ENCODE measurements at places on chromosomes 1 and 21.
A peak's percentile ranks its signal among the peaks of the same experiment; 100 is the strongest.

DNA sequence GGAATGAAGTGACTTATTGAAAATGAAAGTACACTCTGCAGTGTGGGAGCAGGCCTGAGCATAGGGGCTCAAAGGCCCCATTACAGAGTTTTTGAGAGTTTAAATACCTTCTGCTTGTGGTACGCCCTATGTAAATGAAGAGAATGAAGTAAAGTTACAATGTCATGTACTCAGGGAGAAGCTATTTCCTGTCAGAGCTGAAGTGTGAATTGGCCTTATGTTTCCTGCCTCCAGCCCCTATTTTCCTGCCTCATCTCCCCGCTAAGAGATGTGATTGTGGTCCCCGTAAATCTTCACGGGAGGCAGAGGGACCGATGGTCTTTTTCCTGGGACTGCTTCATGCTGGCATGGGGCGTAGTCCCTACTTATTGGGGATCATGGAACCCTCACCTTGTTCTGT lies 2.5 kb upstream of the ZNF683 start:
- no peak for DNase-seq

DNA sequence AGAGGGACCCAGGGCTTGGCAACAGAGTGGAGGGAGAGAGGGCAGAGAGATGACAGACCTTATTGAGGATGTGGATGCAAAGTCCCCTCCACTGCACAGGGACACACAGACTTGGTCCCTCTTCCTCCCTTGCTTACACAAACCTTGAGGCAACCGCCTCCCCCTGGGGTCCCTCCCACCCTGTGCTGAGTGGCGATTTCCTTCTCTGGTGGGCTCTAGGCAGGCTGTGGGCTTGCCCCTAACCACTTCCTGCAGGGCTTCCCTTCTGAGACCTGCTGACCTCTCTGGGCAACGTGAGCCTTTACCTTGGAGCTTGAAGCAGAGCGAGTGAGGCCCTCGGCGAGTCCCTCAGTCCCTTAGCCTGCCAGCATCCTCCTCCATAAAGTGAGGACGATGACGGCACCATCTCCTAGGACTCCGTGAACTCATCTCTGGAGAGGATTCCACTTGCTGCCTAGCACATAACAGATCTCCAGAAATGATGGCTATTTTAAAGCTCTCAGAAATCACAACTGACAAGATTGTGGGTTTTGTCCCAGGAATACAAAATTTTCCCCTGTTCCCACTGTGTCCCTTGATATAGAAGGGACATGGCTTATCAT lies 25.0 kb downstream of the KIAA1614 start:
- DNase-seq, result no peak

DNA sequence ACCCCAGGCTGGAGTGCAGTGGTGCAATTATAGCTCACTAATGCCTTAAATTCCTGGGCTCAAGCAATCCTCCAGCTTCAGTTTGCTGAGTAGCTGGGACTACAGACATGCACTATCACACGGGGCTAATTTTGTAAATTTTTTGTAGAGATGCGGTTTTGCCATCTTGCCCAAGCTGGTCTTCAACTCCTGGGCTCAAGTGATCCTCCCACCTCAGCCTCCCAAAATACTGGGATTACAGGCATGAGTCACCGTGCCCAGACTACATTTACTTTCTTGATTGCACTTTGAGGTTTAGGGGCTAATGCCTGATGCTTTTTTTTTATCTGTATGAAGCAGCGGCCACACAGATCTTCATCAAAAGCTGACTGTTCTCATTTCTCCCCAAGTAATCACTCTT lies 124.6 kb downstream of the KIF26B start:
- no peak for DNase-seq

DNA sequence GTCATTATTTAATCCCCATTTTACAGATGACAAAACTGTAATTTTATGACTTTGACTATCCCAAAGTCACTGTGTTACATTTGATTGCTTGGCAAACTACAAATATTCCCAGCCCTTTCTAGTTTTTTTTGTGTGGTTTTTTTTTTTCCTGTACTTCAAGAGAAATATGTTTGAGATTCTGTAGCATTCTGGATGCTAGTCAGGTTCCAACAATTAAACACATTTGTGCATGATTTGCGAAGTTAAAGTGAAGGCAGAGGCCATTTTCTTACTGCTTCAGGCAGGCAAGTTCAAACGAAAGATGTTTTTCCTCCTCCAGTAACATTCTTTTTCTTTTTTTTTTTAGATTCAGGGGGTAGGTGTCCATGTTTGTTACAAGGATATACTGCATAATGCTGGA lies 107.9 kb upstream of the SERTAD4 start:
- DNase-seq, result no peak

GRCh38 chr1:44242746-44243145 lies 29.5 kb downstream of the DMAP1 start:
- no peak for DNase-seq

GRCh38 chr1:20978413-20978812 lies 191.3 kb upstream of the HP1BP3 start:
- DNase-seq, result no peak

DNA sequence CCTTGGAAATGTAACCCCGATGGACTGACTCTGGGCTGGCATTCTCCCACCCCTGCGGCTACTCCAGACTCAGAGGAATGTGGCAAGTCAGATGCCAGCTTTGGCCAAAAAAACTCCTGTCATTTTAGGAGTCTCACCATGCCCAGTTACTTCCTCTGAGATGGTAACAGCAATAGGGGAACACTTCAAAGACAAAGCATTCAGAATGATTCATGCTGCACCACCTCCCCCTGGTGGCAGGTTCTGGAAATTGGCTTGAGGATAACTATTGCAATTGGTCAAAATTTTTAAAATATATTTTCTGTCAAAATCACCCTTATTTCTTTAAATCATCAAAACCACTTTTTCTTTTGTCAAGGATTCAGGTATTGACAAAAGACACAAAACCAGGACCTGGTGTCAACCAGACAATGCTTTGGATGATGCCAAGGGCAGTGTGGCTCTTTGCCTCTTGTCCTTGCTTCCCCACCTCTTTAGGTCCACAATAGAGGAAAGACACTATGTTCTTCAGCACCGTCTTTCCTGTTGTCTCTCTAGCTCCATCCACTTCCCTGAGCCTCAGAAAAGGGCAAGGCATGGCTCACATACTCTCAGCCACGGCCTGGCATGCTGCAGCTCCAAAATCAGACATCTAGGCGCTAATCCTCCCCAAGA lies 9.9 kb upstream of the CDCA8 start:
- peak; percentile 1 for DNase-seq

- no peak for DNase-seq
These were observed 45.1 kb downstream of the SLC2A1 start for GRCh38 chr1:42913426-42914091.

DNA sequence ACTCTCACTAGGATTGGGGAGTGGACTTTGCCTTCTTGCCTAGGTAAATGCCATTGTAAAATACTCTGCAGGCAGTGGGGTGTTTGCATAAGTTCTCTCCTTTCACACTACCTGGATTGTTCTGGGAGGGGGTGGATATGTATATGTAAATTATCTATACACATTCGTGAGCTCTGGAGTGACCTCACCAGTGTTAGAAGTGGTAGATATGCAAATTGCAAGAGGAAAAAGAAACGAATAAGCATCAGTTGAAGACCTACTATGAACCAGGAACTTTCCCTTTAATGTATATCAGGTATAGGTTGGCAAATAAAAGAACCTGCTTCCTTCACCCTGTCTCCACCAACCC lies 1.5 kb upstream of the ARHGEF11 start:
- no peak for DNase-seq

- DNase-seq, result peak; percentile 18
These were observed 28.9 kb downstream of the VANGL1 start for GRCh38 chr1:115670476-115671175.

GRCh38 chr1:161044535-161044907 lies 1.3 kb downstream of the USF1 start:
- DNase-seq, result no peak

DNA sequence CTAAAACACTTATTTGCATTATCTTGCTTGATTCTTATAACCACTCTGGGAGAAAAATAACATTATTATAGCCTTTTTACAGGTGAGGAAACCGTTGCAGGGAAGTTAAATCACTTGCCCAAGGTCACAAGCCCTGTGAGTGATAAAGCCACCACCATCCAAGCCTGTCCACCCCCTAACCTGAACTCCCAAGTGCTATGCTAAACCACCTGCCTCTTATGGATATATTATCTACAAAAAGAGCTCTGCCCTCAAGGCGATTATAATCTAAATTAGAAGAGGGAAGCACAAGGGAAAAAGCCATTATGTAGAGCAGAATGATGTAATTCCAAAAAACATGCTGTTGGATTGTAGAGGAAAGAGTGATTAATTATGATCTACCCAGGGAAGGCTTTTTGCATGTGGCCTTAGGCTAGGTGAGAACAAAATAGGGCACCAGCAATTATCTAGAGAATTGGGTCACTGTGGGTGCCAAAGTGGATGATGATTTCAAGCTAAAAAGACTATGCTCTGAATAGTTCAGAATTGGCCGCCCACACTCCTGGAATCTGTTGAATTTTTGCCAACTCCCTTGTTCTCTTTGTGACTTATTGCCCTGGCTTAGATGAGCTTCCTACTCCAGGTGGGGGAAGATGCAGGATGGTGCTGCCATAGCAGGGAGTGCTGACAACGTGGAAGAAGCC lies 205.3 kb downstream of the FGGY start:
- no peak for DNase-seq

DNA sequence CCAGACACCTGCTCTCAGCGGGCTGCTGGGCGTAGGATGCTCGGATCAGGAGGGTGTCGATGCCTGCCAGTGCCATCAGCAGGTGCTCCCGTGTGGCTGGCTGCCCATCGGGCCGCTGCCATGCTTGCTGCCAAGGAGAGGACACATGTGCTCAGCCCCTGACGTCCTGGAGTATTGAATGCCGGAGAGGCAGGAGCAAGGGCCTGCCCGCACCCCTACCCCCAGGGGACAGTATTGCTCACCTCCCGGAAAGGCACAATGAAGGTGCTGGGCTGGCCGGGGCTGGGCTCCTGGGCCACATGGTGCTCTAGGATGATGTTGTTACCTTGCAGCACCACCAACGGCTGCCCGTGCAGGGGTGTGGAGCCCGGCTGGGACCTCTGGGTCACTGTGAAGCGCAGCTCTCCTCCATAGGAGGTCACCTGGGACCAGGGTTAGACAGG lies 61.5 kb downstream of the HSPG2 start:
- DNase-seq, result no peak

GRCh38 chr1:177174921-177175634 lies 4.3 kb downstream of the BRINP2 start:
- DNase-seq, result no peak

GRCh38 chr1:100614570-100614969 lies 76.6 kb downstream of the GPR88 start:
- no peak for DNase-seq

GRCh38 chr1:235513495-235514366 lies 9.5 kb upstream of the B3GALNT2 start:
- DNase-seq, result peak; percentile 41

DNA sequence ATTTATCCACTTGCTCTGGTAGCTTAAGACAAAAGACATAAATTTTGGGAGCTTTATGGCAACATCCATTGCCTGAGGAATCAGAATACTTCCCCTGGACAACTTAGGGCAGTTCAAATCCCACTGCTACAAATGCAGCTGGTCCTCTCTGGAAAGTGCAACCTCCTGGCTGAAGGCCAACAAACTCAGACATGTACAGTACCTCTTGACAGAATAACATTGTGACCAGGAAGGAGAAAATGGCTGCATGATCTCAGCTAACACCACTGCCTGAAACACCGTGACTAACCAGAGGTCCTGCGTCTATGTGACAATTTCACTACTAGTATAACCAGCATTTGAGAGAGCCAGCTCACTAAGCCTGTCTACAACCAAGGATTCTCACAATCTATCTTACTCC lies 218.9 kb downstream of the CRB1 start:
- DNase-seq, result no peak

- DNase-seq, result no peak
These were observed 9.1 kb downstream of the IBA57 start for GRCh38 chr1:228174482-228175315.

- no peak for DNase-seq
These were observed 196.3 kb downstream of the SDCCAG8 start for GRCh38 chr1:243452092-243452491.

- no peak for DNase-seq
These were observed 156.5 kb upstream of the ZNHIT6 start for GRCh38 chr1:85864727-85865126.

DNA sequence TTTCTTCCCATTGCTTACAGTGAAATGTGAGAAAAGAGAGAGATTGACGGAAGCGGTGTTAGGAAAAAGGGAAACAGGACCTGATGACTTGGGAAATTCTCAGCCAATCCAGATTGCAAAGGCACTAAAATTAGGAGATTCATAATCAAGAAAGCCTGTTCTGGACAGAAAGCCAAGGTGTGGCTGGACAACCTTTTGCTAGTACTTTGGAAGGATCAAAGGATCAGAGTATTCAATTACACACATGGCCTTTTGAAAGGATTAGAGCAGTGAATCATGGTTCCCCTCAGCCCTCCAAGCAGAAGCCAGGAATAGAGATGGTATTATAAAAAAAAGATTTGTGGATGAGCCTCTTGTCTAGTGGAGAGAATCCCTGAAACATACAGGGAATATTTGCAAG lies 669.8 kb upstream of the ADAMTS5 start:
- DNase-seq, result no peak

- DNase-seq, result no peak
These were observed 37.1 kb upstream of the SERPINC1 start for GRCh38 chr1:173954179-173954578.

DNA sequence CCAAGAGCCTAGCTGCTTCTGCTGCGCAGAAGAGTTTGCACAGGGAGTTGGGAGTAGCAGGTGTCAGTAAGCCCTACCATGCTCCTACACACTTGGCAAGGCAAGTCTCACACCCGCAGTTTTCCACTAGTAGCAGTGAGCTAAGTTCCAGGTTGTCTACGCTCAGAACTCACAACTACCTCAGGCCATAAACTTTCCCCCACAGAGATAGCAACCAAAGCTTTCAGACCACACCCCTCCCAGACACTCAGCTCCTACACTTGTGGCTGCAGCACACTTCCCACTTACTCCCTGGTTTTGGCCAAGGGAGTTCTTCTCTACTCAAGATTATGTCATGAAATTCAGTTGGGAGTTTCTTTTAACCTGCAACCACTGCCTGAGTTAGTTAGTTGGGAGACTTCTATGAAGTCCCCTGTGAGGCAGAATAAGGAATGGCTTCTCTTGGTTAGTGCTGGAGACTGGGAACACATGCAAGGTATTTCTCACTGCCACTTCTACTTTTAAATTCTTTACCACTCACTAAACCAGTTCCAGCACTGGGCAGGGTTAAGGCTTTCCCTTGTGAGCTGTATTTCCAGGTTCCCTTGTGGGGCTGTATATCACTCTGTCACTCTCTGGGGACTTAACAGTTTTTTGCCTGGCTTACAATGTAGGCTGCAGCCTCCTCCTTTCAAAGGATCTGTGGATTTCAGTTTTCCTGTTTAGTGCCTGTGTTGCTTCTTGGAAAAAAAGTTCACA lies 18.3 kb upstream of the MAB21L3 start:
- no peak for DNase-seq

- no peak for DNase-seq
These were observed 57.0 kb downstream of the NUP210L start for GRCh38 chr1:154097873-154098272.

Data from NCI-H1436 treated with DMSO at 0.1 percent for 48 hours (cell line).